Osteoblast (primary cell): ENCODE measurements at places on chromosomes 2 and 18. TPM values are rescaled to one million over a fixed set of nuclear protein-coding genes. Genes with fewer than 3 reads are reported as not detected.

DNA sequence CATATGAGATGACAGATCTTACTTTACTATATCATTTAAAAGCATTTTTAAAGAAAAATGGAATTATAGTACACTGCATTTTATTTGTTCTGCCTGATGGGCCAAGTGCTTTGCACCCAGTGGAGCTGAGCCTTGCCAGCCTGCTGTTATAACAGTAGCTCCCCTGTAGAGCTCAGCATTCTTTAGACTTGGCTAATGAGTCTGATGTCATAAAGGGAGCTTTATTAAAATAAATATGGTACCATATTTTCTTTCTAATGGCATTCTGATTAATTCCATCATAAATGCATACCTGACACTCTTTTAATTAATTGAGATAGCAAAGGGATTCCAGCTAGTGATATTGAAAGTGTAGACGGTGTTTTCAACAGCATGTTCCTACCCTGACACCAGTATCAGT, 40.7 kb downstream of the PARD3B start:
- DNase-seq: no peak

- DNase-seq: peak; percentile 84
These were observed 38.6 kb downstream of the ACOXL start for GRCh38 chr2:110770959-110771431.

- DNase-seq: no peak
These were observed 13.8 kb downstream of the GYPC start for GRCh38 chr2:126669772-126670171.

- DNase-seq: no peak
These were observed 31.8 kb upstream of the KCNE4 start for GRCh38 chr2:223019987-223020717.

GRCh38 chr2:219513787-219514186, 495 bp upstream of the ASIC4 start:
- no peak for DNase-seq

DNA sequence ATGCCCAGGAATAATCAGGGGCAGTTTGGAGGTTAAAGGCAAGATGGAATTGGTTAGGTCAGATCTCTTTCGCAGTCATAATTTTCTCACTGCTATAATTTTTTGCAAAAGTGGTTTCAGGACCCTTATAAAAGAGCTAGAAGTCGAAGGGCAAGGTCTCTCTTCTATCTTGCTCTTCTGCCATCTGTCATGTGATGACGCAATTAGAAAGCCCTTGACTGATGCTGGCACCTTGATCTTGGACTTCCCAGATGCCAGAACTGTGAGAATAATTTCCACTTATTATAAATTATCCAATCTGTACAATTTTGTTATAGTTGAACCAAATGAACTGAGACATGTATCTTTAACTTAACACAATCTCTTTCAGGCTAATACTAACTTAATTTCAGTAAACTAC, 6.3 kb upstream of the RALBP1 start:
- DNase-seq: no peak

DNA sequence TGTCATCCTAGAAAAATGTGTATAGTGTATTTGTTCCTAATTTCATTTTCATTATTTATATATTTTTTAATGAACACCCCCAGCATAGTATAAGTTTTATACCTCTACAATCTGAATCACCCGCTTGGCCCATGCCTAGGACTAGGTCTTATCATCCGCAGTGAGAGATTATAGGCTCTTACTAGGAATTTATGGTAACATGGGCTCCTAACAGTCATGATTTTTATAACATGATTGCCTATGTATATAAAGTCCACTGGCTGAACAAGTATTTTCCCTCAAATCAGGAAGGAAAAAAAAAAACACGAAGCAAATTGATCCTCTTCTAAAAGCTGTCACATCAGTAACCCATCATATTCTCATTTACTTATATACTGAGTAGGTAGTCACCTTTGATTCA, 666.1 kb upstream of the NRXN1 start:
- DNase-seq: no peak

GRCh38 chr2:142825861-142826260, 51.6 kb upstream of the KYNU start:
- peak; percentile 15 for DNase-seq

DNA sequence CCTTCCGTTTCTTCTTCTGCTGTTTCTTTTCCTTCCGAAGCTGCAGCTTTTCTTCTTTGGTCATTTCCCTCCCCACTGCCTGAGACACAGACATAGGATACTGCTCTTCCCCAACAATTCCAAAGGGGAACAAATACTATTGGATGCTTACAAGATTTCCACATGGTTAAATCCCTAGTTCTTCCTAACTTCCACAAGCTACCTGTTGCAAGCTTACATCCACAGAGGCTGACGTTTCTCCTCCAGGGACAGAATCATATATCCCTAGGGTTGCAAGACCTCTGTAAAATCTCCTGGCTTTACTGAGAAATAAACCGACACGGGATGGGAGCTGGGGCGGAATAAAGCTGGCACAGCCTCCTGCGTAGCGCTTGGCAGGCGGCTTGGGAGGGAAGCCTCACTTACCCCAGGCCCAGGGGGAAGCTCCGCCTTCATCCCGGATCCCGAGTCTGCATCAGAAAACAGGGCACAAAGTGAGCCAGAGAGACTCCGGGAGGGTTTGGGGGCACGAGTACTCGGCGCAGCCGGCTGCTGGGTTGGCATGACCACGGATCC, 590 bp downstream of the EIF2B4 start:
- DNase-seq: peak; percentile 97

GRCh38 chr18:79735071-79735980, 55.7 kb downstream of the CTDP1 start:
- no peak for DNase-seq

DNA sequence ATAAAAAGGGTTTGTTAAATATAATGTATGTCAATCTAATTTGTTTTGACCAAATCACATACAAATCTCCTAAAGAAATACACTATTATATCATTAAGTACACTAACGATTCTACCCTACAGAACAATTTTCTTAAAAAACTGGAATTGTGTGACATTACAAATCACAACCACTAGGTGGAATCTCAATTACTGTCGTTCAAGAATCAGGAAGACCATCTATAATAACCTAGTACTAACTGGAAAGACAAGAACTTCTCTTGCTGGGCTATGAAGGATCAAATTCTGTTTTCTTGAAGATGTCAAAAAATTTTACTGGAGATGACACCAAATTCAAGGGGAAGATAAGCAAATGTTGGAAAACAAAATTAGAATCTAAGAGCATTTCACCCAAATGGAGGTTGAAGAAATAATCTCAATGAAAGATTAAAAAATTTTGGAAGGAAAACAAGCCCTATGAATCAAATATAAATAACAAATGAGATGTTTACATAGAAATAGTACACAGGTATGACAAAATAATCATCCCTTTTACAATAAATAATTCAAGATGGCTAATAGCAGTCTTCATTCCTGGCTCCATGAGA, 110.9 kb downstream of the STK39 start:
- no peak for DNase-seq

- peak; percentile 96 for DNase-seq
These were observed 206.7 kb downstream of the MGAT5 start for GRCh38 chr2:134460583-134460998.

DNA sequence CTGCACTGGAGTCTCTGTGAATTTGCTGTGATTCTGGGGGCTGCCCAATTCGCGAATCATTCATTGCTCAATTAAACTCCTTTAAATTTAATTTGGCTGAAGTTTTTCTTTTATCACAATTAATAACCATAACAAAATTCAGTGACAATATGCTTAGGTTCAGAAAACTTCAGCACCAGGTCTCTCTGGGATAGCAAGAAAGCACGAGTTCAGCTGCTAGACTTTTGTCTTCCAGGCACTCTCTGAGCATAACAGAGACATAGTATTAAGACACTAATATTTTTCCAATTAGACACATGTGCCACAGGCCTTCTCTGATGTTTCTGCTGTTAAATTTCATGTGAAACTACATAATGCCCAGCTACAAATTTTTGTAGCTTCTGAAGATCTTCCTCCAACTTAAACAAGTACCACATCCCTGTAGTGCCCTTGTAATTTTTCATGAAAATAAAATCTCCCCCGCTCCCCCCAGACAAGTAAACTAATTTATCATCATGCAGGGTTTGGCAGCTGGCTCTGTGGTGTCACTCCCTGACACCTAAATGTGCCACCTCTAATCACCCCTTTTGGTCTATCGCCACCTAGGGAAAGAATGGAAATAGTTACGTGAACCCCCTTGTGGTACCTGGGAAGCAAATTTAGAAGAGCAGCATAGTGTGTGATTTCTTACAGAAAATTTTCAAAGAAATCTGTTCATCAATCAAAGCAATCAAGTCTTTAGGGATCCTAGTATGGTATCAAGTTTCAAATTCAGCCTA, 94.1 kb downstream of the CSRNP3 start:
- DNase-seq: no peak

DNA sequence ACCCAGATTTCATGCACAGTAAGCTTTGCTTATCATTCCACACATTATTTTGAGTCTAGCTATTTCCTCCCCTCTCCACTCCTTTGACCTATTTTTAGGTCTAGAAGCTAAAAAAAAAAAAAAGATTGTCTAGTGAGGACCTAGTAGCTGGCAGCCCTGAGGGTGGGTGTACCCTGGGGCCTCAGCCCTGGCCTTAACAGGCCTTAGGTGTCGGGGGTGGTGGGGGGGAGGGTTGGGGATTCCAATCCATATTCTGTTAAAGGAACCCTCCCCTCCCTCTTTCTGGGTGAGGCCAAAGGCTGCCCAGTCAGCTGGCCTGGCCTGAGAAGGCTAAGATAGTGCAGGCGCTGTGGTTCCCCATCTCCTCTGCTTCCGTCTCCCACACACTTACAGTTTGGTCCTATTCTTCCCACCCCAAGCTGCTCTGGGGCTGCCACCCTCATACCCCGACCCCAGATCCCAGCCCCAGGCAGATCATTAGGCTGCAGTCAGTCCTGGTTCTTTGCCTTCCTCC, 65.5 kb upstream of the HK2 start:
- peak; percentile 89 for DNase-seq

- peak; percentile 37 for DNase-seq
These were observed at the start of gene SLC5A7 for GRCh38 chr2:107986278-107987217. Gene SLC5A7, plus strand, starts transcription at chr2:107986524. Its CDS starts 1,632 bp downstream, at chr2:107988156.

- DNase-seq: no peak
These were observed 75.4 kb downstream of the EMX1 start for GRCh38 chr2:72992734-72993102.

DNA sequence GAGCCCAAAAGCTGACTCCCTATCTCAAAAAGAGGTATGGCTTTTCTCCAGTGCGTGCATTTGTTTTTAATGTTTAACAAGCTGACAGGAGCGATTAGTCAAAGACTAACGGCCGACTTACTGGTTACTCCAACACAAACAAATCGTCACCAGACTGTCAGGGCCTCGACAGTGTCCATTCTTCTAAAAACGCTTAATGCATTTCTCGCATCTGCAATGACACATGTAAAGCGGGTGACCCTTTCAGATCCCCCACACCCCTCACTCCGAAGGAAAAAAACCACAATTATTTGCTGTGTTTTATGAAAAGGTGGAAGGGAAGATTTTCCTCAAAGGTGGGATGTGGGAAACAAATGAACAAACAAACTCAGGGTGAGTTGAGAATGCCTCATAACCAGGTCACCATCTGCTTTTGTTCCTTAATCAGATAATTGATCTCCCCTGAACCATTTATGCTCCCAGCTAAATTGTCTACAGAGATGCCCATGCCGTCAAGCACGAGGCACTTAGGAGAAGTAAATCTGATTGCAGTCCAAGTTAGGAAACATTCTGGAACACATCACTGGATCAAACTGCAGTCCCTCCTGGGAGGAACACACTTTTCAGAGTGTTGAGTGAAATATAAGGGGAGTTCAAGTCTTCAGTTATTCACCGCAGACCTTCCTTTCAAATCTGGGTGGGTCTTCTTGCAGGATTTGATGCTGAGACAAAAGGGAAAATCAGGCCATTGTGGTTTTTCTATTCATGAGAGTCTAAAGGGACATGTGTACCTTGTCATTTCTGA, 340.8 kb downstream of the CMPK2 start:
- no peak for DNase-seq

DNA sequence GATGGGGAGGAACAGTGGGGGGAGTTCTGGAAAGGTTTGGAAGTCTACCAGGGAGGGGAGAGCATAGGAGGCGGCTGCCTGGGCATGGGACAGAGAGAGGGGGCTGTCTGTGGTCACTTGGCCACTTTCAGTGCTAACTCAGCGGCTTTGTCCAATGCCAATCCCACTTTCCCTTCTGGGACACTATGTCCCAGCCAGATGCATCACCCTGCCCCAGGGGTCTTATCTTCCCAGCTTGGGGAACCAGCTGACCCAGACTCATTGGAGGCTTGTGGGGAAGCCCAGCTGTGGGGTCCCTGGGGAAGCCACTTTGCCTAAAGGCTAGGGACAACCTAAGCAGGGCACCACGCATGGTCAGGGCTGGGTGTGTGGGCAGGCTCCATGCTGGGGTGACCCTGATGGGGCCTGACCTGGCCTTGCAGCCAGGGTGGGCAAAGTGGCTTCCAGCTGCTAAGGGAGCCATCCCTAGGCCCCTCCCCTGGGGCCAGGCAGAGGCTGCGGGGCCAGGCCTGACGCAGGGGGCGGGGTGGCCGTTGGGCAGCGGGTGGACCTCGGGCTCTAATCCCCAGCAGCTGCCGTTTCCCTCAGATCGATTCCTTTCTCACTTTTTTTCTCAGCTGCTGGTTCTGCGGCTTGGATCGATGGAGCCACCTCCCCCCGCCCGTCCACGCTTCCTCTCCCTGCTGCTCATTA, 1.6 kb upstream of the ASIC4 start:
- no peak for DNase-seq

DNA sequence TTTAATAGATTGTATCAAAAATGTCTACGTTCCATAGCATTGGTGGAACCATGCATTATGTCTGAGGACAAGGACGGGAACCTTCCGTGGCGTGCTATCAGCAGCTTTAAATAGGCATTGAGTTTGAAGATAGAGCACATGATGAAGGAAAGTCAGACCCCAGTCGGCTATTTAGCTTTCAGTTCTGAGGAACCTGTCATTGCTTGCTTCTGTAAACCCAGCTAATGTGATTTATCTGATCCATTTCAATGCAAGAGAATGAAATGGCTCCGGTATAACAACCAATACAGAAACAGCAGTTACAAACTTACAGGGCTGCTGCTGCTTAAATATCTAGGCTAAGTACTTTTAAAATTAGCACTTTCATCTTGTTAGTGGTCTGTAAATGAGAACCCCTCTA, 503.3 kb downstream of the RNF144A start:
- DNase-seq: no peak

- no peak for DNase-seq
These were observed 167.9 kb upstream of the HNRNPA3 start for GRCh38 chr2:177044671-177045070.

GRCh38 chr18:9211955-9212354, 75.4 kb downstream of the ANKRD12 start:
- DNase-seq: no peak

The VWC2L gene
- total RNA-seq: not detected in 2 replicates

The IL1F10 gene
- total RNA-seq: not detected in 2 replicates

The MC2R gene
- total RNA-seq: not detected in 2 replicates

The TMEM185B gene
- total RNA-seq: 42.1 and 46.7 TPM in 2 replicates

The TMEM169 gene
- 0.36 and 0.88 TPM in 2 replicates for total RNA-seq

The SKA1 gene
- total RNA-seq: 1.8 and 2.9 TPM in 2 replicates

The PPM1G gene
- 56.6 and 65.5 TPM in 2 replicates for total RNA-seq

The ACP1 gene
- total RNA-seq: 80.0 and 85.7 TPM in 2 replicates

The CROCC2 gene
- under 0.01 TPM in 2 replicates for total RNA-seq

The RAB6C gene
- not detected in 2 replicates for total RNA-seq
